ENCODE measurements at places on chromosomes 6 and 20. TPM values are rescaled to one million over a fixed set of nuclear protein-coding genes. Genes with fewer than 3 reads are reported as not detected.

GRCh38 chr6:104958178-104959025, 1.5 kb downstream of the LIN28B start:
- DNase-seq: no peak

Gene TAF8
- polyA plus RNA-seq: 18.0 TPM

GRCh38 chr6:113450061-113450465, 407.1 kb upstream of the MARCKS start:
- DNase-seq: no peak

DNA sequence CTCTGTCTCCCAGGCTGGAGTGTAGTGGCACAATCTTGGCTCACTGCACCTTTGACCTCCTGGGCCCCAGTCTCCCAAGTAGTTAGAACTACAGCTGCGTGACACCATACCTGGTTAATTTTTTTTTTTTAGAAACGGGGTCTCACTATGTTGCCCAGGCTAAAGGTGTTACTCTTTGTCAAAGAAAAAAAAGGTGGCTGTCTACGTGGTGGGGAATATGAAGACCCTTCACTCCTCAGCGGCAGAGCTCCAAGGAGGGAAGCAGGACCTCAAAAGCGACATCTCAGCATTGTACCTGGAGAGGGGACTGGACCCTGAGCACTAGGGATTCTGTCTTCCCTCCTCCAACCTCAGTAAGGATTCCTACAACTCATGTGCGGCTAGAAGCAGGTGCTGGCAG, 16.4 kb upstream of the TBC1D22B start:
- DNase-seq: no peak

DNA sequence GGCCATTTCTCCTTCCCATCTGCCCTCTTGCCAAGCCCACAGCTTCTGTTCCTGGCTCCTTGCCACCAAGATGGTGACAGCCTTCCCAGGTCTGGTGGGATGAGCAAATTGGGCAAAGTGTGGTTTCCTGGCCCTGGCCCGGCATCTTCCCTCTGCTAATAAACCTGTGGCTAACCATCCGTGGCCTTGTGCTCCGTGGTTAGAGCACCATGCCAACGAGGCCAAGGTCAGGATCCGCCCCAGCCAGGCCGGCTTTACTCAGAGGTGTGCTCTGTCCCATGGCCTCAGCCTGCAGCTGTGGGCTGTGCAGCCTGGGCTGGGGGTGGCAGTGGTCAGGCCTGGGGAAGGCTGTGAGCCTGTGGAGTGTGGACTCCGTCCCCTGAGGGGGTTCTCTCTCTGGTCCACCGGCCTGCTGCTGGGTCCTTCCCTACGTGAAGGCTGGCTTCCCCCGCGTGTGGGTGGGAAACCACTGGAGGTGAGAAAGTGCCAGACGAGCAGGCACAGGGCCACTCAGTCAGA, 117.4 kb downstream of the VEGFA start:
- no peak for DNase-seq

Gene ELOVL4
- 4.1 TPM for polyA plus RNA-seq

- DNase-seq: no peak
Measured at GRCh38 chr20:47038566-47039560, 144.2 kb downstream of the EYA2 start.

DNA sequence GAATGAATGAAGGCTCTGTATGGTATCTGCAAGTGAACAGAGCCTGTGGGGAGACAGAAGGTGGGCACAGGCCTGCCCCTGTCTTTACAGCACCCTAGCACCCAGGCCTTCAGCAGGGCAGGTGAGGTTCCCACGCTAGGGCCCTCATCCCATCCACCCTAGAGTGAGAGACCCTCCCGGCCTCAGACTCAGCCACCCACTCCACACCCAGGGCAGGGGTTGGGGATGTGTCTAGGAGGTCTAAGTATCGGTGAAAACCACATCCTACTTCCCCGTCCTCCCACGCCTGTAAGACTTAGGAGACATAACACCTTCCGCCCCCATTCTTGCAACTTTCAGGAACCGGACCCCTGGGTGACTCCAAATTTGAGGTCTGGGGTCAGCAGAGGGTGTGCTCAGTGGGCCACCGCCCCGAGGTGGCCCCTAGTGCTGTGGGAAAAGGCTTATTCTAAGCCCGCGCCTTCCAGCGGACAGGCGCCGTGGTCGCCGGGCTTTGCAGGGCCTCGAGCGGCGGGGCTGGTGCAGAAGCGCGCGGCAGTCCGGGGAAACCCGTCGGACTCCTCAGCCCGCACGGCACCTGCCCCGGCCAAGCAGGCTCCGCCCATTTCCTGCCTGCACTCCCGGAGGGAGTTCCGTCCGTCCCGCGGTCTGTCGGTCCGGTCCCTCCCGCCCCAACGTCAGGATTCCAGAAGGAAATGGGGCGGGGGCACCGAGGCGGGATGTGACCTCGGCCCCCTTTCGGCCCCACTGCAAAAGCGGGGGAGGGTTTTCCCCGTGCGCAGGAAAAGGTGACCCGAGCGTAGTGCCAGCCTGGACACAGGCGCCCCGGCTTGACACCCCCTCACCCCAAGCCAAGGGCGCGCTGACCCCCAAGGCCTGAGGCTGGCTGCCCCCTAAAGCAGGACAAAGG, 868 bp downstream of the SAMD10 start:
- no peak for DNase-seq

- DNase-seq: no peak
Measured at GRCh38 chr6:5534643-5535042, 273.3 kb downstream of the FARS2 start.

DNA sequence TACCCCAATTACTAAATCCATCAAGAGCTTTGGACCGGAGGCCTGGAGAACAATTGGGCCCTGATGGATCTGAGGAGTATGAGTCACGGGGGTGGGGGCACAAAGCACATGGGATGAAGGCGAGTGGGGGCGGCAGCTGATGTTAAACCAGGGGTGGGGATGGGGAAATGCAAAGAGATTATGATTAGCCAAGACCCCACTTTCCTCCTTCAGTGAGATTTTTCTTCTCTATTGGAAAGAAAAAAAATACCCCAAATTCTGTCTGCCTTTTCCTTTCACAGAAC, 57.9 kb downstream of the ARHGAP40 start:
- DNase-seq: no peak

Gene PDRG1
- polyA plus RNA-seq: 19.8 TPM

GRCh38 chr20:23150304-23151007, 64.3 kb upstream of the CD93 start:
- DNase-seq: no peak

Gene EEF1A2
- polyA plus RNA-seq: 0.79 TPM

- no peak for DNase-seq
Measured at GRCh38 chr20:3932681-3933080, 43.5 kb downstream of the PANK2 start.
